Occipital lobe (tissue), 3 donors: ENCODE measurements at places on chromosomes 1 and 21.

DNA sequence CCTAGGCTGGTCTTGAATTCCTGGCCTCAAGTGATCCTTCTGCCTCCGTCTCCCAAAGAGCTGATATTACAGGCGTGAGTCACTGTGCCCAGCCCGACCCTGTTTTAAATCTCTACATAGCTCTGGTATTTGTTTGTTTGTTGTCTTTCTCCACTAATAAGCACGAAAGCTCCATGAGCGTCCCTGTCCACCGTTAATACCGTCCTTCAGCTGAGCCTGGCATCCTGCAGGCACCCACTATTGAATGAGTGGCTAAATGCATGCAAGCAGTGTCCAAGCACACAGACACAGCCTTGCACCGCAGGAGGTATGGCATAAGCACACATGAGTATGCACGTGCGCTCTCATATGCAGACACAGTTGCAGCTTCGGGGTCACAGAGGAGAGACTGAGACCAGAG lies 4.5 kb upstream of the COL16A1 start:
- DNase-seq, result no peak

GRCh38 chr1:77322061-77322900 lies 40.5 kb downstream of the AK5 start:
- no peak for DNase-seq

- DNase-seq, result no peak
Observed at GRCh38 chr1:94554580-94554979, 13.0 kb upstream of the F3 start.

DNA sequence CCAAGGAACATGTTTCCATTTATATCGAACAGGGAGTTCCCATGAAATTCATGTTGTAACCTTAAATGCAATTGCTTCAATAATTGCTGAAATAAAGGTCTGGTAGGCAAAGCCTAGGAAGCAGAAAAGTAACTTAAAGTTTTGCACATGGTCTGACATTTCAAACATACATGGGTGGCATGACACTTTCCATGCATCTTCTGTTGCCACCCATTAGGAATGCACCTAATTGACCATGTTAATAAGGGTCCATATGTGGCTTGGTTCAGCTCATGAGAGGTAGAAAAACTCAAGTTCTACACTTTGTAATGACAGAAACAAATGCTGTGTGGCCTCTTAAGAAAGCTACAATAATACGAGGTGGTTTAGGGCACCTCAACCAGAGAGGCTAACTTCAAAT lies 72.0 kb upstream of the GORAB start:
- DNase-seq, result no peak

GRCh38 chr21:43193088-43193650 lies 24.4 kb downstream of the CRYAA start:
- no peak for DNase-seq

DNA sequence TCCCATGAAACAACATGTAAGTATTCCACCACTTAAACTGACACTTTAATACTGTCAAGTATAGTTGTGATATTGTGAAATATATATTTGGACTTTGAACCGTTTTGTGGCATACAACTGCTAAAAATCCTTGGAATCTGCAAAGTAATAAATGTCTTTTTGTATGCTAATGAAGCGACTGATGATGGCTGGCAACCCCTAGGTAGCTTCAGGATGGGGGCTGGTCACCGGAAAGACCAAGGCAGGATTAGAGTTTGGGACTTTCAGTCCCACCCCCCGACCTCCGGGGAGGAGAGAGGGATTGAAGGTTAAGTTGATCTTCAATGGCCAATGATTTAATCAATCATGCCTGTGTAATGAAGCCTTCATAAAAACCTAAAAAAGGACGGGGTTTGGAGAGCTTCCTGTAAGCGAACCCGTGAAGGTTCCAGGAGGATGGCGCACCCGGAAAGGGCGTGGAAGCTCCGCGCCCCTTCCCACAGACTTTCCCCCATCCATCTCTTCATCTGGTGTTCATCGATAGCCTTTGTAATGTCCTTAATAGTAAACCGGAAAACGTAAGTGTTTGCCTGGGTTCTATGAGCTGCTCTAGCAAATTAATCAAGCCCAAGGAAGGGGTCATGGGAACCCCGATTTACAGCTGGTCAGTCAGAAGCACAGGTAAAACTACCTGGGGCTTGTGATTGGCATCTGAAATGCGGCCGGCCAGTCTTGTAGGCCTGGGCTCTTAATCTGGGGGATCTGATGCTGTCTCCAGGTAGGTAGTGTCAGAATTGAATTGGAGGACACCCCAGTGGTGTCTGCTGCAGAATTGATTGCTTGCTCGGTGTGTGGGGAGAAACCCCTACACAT lies 1.8 kb upstream of the ZNF281 start:
- DNase-seq, result no peak

DNA sequence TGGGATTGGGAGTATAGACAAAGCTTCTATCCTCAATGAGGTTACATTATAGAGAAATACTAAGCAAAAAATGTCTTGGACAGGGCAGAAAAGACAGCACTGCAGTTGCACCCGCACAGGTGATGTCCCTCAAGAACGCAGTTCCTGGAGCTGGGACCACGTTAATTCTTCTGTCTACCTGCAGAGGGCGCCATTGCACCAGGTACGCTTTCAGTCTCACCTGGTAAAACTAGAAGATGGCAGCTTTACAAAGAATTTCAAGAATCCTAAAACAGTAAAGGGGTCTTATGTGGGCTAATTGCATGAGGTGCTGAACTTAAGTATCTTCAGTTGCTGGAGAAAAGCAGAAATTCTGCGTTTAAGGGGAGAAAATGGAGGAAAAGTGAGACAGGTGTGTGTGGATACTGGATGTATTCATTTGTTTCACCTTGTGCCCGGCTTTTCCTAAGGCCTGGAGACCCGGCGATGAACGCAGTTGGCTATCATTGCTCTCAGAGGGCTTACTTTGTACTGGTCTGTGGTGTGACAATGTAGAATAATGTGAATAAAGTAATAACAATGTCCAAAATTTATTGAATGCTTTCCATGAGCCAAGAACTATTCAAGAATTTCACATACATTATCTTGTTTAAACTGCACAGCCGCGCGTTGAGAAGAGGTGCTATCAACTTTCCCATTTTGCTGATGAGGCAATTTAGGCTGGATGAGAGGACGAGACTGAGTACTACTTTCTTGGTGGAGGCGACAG lies 276.3 kb upstream of the GREM2 start:
- no peak for DNase-seq

DNA sequence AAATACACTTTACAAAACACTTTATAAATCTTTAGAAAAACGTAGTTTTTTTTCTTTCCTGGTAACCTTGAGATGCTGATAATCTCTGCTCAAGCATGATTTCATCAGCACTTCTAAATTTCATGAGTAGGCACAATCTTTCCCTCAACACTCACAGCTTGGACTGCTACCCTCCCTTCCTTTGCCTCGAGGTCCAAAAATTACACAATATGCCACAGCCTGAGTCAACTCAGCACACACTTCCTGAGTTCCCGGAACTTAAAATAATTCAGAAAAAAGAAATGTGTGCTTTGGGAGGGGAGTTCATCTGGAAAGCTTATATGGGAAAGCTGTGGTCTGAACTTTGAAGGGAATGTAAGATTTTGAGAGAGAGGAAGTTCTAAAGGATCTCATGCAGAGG lies 5.9 kb downstream of the CLCA2 start:
- no peak for DNase-seq

DNA sequence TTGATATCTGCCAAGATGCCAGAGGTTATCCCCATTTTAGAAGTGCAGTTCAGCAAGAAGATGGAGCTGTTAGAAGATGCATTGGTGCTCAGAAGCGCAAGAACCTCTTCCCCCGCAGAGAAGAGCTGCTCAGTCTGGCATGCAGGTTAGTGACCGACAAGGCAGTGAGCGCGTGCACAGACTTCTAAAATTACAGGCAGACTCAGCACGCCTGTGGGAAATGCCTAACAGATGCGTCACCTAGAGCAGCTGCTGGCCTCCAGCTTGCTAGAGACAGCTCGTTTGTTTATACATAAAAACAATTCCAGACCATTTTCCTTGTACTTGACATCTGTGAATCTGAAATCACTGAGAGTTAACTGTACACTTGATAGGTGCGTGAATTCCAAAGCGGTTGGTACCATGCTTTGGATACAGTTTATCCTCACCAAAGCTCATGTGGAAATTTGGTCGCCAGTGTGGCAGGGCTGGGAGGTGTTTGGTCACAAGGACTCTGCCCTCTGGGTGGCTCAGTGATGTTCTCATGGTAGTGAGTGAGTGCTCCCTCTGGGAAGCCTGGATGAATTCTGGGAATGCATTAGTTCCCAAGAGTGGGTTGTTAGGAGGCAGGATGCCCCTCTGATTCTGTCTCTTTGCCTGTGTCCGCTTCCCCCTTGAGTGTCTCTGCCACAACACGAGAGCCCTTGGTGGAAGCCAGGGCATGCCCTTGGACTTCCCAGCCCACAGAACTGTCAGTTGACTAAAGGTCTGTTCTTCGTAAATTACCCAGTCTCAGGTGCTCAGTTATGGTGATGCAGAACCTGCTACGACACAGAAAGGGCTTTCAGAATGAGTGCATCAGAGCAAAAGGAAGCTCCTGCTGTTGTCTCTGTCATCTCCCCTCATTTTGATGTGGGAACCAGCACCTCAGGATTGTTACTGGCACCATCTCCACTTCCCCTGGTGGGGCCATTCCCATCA lies 24.4 kb downstream of the SNAP47 start:
- DNase-seq, result peak; percentile 40

- no peak for DNase-seq
Observed at GRCh38 chr21:31795992-31796391, 64.1 kb upstream of the SCAF4 start.

GRCh38 chr1:172203902-172204301 lies 216.6 kb upstream of the C1orf105 start:
- no peak for DNase-seq

DNA sequence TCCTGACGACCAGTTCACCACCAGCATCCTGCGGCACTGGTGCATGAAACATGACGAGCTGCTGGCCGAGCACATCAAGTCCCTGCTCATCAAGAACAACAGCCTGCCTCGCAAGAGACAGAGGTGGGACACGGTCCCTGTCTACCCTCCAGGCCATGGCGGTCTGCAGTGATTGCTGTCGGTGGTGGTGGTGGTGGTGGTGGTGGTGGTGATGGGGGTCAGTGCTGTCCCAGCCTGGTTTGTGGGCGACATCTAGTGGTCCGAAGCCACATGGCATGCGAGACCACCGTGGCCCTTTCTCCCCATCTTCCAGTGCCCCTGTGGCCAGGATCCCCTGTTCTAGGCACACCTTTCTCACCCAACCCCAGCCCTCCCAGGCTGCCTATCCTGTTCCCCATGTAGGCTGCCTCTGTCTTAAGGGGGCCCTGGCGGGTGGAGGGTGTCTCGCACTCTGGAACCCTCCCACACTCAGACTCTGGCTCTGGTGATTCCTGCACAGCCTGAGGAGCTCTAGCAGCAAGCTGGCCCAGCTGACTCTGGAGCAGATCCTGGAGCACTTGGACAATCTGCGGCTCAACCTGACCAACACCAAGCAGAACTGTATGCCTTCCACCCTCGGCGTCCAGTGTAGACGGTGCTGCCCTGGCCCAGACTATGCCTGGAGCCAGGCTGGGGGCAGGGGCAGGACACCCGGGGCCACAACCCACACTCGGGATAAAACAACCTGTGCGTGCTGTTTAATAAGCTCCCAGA lies 3.2 kb upstream of the SLC27A3 start:
- DNase-seq, result no peak

DNA sequence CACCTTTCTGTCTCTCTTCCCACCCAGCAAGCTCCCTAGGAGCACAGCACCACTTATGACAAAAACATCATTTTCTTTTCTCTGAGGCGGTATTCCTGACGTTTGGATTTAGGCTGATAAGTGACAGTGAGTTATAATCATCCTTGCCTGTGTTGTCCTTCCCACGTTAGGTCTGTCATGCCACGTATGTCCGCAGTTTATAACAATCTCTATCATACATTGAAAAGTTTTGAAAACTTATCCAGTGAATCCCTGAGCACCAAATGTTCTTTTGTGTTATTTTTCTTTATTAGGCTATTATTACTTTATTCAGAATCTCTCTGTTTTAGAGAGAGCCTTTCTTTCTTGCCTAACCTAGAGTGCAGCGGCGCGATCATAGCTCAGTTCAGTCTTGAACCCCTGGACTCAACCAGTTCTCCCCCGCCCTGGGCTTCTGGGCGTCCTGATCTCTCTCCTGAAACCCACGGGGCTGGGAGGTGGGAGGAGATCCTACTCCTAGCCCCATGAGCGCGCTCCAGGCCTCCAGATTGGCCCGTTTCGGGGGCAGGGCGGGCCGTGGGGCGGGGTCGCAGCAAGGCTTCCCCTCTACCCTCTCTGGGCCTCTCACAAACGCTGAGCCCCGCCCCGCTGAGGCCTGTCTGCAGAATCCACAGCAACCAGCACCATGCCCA lies at the start of gene GSTM2:
Gene GSTM2 (plus strand): TSS at position 606 of the 671 bp plus-strand sequence. CDS start 59 bp downstream, at position 665.
- DNase-seq, result peak; percentile 59

- no peak for DNase-seq
Observed at GRCh38 chr1:4768553-4768952, 114.1 kb downstream of the AJAP1 start.

DNA sequence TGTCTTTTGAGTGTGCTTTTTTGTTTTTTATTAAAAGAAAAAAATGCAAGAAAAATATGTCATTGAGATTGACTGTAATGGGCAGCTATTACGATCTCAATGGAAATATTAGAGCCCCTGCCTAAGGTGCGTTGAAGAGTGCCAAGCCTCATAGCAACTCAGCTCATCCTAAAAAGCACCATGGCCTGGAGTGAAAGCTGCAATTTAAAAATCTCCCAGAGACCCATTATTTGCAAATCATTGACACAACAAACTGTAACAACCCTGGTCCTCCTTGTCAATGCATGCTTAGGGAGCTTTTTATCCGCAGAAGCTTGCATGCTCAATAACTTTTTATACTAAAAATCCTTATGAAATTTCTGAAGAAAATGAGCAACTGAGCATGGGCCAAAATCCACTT lies 954.5 kb downstream of the ADGRL2 start:
- no peak for DNase-seq

DNA sequence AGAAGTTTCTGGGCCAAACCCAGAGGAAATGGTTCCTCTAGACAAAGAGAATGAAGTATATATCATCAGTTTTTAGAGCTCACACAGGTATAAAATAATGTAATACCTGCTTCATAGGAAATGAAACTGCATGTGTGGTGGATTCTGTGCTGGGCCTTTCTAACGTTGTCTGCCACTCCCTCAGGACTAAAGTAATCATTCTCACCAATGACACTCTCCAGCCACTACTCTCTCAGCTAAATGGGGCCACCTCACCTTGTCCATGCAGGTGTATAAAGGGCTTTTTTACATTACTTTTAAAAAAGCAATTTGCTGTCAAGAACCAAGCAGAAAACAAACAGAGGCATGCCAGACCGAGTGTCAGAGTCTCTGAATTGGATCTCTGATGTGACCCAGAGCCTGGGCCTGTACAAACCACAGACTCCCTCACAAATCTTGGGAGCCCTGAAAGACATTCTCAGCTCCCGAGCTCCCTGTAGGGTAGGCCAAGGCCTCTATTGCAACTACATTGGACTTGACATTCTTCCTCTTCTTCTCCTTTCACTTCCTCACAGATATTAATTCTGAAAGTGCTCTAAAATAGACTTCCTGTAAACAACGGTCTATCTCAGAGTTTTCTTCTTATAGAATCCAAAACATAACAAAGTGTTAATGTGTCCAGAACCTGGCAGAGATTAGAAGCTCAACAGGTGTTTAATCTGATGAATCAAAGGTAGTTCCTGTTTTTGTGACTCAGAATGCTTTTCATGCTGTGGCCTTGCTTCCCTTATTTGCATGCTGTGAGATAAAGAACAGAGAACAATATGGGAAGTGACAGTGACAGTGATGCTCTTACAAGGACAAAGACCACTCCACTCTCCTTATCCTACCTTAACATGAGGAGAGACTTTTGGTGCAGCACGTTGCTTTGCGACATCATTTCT lies 8.6 kb downstream of the AIM2 start:
- DNase-seq, result no peak

GRCh38 chr1:63010913-63011660 lies 227.2 kb downstream of the ATG4C start:
- DNase-seq, result no peak

- DNase-seq, result no peak
Observed at GRCh38 chr1:54842206-54842915, 41.2 kb upstream of the TTC22 start.
